NCI-H774 (cell line): ENCODE measurements at places on chromosomes 6 and 20.
A peak's percentile ranks its signal among the peaks of the same experiment; 100 is the strongest.

- no peak for DNase-seq
Measured at GRCh38 chr20:40438161-40438830, 250.7 kb downstream of the MAFB start.

- DNase-seq, result no peak
Measured at GRCh38 chr6:3575166-3575565, 118.3 kb upstream of the SLC22A23 start.

DNA sequence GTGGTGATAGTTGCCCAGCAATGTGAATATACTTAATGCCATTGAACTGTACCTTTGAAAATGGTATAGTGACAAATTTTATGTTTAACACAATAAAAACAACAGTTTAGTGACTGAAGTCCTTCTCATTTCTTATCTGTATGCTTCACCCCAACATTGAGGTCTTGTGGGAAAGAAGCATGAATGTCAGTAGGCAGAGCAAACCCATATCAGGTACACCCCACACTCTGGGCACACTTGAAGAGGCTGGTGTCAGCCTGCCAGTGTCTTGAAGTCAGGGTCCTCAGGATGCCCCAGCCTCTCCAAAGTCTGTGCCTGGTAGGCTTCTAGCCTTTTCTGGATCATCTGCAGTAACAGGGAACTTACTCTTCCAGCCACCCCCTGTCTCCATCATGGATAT lies 51.2 kb downstream of the CD164 start:
- DNase-seq, result no peak

- DNase-seq, result no peak
Measured at GRCh38 chr6:17986656-17987446, 584 bp downstream of the KIF13A start.

GRCh38 chr6:92723390-92723931 lies 695.9 kb downstream of the EPHA7 start:
- no peak for DNase-seq

GRCh38 chr6:22029171-22029570 lies 267.7 kb downstream of the PRL start:
- no peak for DNase-seq

GRCh38 chr6:139355172-139355571 lies 19.3 kb downstream of the CITED2 start:
- DNase-seq, result no peak

GRCh38 chr6:29809249-29809648 lies 18.4 kb upstream of the HLA-G start:
- DNase-seq, result no peak

DNA sequence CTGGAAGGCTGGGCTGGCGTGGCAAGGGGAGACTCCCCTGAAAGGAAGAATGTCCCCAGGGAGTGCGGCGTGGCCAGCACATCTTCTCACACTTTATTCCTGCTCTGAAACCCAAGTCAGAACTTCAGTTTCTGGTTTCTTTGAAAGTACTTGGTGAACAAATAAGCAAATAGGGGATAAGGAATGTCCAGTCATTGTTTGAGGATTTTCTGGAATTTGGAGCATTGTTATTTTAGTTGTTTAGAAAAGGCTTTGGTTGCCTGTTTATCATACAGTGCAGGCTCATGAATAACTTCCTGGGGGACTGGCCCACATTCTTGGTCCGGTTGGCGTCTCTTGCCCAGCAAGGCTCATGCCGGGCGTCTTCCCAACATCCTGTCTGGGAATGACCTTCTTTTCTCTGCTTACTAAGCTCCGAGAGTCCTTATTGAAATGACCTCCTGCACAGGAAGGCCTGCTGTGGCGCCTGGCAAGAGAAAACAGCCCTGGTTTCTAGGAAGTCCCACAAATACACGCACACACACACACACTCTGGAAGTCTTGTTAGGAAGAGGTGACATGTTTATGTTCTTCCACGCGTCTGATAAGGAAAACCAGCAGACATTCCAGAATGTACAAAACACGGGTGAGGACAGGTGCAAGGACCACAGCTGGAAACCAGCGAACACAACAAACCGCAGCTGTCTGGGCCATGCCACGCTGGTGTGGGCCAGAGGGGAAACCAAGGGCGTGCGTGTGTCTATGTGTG lies 71.9 kb downstream of the TMEM170B start:
- DNase-seq, result no peak

- DNase-seq, result peak; percentile 25
Measured at GRCh38 chr20:49775229-49775693, 37.4 kb upstream of the SLC9A8 start.

- DNase-seq, result no peak
Measured at GRCh38 chr6:100379386-100379785, 85.3 kb downstream of the SIM1 start.

DNA sequence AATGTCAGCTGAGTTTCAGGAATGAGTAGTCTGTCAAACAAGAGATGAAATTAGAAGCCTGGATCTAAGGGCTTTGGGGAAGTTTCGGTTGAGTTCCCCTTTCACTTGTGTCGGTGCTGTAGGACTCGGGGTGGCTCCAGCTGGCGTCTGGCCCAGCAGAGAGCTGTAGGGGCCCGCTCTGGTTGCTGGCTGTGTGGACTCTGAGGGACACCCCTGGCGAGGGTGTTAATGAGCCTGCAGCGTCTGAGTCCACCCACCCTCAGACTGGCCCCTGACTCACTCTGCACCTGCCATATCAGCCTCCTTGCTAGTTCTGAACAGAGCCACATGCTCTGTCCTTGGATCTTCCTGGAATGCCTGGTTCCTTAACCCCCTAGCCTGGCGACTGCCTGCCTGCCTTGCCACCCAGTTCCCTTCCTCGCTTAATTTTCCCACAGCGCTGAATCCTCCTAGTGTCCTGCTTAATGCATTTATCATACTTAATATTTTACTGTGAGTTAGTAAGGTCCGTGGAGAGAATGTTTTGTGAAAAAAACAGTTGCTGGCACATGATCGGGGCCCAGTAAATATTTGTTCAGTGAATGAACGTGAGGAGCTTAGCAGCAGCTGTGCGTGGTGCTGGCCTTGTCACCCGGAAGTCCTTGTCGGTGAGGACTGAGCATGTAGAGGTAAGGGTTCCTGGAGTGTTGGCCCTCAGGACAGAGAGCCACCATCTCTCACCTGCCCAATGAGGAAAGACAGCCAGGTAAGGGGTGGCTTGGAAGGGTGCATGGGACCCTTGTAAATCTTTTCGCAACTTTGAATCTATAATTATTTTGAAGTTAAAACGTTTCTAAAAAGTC lies 1.6 kb downstream of the DNAJC5 start:
- peak; percentile 80 for DNase-seq

DNA sequence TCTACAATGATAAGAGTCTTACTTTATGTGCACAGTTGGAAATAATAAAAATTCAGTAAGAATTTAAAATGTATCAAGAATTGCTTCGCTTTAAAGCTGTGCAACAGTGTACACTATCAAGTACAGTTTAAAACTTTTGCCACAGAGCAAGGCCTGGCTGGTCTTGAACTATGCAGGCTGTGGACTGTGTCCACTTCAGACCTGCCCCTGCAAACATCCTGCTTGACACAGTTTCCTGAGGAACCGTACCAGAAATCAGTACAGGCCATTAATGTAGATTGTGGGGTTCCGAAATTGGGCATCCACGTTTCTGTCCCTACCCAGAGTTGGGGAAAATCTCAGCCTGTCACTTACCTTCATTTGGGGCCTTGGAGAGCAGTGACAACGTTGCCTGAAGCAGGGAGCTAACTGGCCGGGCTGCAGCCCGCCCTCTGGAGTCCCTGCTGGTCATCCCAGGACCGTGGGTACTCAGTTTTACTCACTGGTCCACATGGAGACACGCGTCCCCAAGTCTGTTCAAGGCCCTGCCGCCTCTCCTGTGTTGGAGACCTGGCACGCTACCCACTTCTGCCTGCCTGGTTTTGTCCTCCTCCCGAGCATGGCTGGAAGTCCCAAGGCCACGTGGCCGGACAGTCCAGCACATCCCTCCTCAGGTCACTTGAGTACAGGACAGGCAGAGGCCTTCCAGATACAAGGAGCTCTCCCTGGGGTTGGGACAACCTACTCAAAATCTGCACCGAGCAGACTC lies 8.4 kb downstream of the NINL start:
- DNase-seq, result no peak
